Small intestine (tissue), 16 donors: ENCODE measurements at places on chromosomes 7 and 10.
A peak's percentile ranks its signal among the peaks of the same experiment; 100 is the strongest.

GRCh38 chr10:48667960-48668590 is 16.6 kb upstream of the WDFY4 start:
- H3K27me3 ChIP-seq = no peaks in the 10 kb centered on the region
- no peaks in the 10 kb centered on the region for H3K4me1 ChIP-seq
- H3K4me3 ChIP-seq = no peak overlapping the region
- H3K27ac ChIP-seq = peak overlapping the region; percentile 8
- no peaks in the 10 kb centered on the region for H3K36me3 ChIP-seq
- DNase-seq = no peak

DNA sequence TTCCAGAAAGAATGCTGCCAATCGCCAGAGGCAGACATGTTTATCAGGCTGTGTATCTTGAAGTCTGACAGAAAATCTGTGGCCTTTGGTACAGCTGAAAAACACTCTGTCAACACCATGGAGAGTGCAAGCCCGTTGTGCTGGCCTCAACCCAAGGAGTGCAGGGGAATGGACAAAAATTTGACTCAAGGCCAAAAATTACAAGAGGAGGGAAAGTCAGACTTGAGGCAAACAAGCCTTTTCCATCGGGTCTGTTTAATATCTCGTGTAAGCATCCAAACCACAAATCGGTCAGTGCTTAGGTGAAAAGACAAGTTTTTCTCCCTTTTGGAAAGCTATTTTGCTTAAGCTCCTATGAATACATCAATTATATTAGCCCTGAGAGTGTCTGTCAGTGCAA is 305.3 kb upstream of the NFE2L3 start:
- no peak for DNase-seq
- no peaks in the 10 kb centered on the region for H3K4me1 ChIP-seq
- H3K27ac ChIP-seq = peak overlapping the region; percentile 55
- no peaks in the 10 kb centered on the region for H3K36me3 ChIP-seq

DNA sequence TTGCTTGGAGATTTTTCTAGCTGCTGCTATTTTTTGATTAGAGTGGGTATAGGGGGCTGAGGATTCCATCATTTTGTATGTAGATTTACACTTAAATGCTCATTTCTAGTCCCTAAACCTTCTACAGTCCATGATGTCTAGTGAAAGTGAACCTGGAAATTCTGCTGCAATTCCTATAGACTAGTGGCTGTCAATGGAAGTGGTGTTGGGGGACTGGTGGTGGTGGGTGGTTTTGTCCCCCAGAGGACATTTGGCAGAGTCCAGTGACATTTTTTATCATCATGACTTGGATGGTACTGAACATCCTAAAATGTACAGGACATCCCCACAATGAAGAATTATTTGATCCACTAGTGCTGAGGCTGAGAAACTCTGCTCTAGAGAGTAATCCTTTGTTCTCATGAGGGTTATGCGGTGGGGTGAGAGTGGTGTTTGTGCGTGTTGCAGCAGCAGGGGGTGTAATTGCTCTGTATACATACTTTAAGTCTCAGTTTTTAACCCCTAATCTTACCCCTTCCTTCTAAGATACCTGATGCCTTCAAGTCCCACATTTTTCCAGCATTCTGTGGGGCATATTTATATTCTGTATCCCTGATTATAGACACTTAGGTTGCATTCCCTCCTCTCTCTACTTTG is 35.0 kb downstream of the KIF11 start:
- H3K4me1 ChIP-seq = no peaks in the 10 kb centered on the region
- H3K27me3 ChIP-seq = no peaks in the 10 kb centered on the region
- no peak overlapping the region for H3K27ac ChIP-seq
- DNase-seq = no peak

DNA sequence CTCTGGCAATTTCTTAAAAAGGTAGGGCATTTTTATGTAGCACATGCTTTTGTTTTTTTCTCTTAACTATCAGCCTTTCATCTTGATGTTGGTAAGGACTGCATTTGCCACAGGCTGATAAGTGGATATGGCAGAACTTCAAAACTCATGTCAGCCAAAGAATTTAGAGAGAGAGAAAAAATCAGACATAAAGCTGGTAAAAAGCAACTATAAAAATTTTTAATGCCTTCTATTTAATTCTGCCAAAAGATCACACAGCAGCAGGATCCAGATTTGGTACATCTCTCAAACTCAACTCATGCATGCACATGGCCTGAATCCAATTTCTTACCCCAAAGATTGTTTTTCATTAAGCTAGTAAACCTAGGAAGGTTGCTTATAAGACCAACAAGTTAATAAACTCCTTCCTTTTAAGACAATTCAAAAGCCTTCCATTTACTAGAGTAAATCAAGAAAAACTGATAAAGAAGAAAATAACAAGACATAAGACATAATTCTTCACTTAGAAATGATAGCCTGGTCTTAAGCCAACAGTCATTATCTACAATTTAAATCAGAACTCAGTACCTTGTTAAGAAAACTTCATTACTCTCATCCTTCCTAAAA is 69.3 kb downstream of the GLI3 start:
- no peaks in the 10 kb centered on the region for H3K36me3 ChIP-seq
- no peak overlapping the region for H3K4me3 ChIP-seq
- no peaks in the 10 kb centered on the region for H3K27me3 ChIP-seq
- H3K27ac ChIP-seq = no peak overlapping the region
- no peaks in the 10 kb centered on the region for H3K4me1 ChIP-seq
- no peak for DNase-seq

GRCh38 chr10:86863484-86863842 is 94.0 kb downstream of the MMRN2 start:
- H3K4me3 ChIP-seq = no peak overlapping the region
- H3K36me3 ChIP-seq = no peaks in the 10 kb centered on the region
- DNase-seq = no peak
- H3K4me1 ChIP-seq = no peaks in the 10 kb centered on the region
- no peaks in the 10 kb centered on the region for H3K27me3 ChIP-seq
- H3K27ac ChIP-seq = no peak overlapping the region

DNA sequence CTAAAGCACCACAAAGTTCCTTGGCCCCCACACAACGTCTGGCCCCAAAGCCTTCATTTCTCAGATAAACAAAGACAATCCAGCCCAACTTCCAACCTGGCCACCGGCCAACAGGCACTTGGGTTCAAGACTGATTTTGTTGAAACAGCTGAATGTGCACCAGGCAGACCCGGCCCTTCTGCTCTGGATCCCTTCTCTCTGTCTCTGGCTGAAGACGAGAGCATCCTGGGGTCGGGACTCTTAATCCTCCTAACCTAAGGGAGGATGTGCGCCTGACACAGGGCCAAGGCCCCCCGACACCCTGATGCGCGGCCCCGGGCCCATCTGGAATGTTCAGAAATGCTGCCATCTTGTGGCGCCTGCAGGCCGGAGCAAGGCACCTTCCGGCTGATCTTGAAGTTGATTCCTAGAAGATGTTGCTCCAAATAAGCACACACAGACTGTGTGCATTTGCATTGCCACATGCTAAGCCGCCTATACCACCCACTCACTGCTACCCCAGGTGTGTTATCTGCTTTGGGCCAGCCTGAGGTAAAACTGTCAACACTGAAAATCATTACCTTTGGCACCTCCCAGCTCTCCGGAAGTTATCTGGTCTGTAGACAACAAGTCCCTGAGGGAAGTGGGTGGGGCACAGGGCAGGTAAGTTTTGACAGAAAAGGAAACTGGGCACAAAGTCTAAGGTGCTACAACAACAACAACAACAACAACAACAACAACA is 98.4 kb upstream of the HABP2 start:
- H3K36me3 ChIP-seq = no peaks in the 10 kb centered on the region
- peak; percentile 55 for DNase-seq
- H3K27me3 ChIP-seq = no peaks in the 10 kb centered on the region
- H3K4me1 ChIP-seq = no peaks in the 10 kb centered on the region

DNA sequence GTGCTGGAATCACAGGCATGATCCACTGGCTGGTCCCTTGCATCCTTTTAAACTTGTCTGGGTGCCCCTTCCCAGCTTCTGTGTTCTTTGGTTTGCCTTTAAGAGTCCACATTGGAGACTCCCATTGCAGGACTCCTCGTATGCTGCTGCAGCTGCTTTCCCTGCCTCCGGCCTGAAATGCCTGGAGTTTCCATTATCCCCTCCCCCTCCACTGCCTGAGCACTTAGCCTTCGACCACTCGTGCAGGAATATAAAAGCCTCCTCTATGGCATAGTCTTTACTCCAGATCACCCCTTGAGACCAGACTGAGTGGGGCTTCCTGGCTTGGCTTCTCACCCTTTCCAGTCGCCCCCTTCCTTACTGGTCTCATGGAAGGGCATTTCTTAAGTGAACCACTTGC is 80.2 kb downstream of the RHOBTB1 start:
- no peak overlapping the region for H3K4me3 ChIP-seq
- no peaks in the 10 kb centered on the region for H3K4me1 ChIP-seq
- H3K27me3 ChIP-seq = no peaks in the 10 kb centered on the region
- no peak for DNase-seq

DNA sequence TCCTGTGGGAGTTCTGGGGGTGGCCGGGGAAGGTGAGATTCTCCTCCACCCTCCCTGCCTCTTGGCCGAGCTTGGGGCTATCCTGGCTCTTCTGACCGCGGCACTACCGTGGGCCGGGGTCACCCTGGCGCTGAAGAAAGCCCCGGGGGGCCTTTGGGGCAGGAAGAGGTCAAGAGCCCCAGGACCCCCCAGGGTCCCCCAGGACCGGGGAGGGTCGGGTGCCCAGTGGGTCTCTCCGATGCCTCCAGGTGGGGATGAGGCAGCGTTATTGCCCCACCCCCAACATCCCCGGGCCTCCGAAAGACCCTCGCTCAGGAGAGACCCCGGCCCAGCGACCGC is 439 bp upstream of the KNDC1 start:
- H3K4me1 ChIP-seq = no peaks in the 10 kb centered on the region
- H3K4me3 ChIP-seq = peak overlapping the region; percentile 37
- H3K27ac ChIP-seq = peak overlapping the region; percentile 97
- no peaks in the 10 kb centered on the region for H3K36me3 ChIP-seq
- DNase-seq = no peak

DNA sequence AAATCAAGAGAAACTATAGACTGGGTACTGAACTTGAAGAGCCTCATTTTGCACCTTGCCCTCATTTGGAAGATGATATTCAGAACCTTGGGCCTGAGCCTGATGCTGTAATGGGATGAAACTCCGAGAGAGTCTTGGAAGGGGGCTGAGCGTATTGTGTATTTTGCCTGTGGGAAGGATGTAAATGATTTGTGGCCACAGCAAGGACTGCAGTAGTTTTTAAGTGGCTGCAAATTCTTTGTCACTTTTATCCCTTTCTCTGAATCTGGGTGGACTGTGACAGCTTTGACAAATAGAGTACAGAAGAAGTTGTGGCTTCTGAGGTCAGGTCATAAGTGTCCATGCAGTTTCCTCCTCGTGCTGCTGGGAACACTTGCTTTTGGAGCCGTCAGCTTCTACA is 221.2 kb downstream of the ADRA2A start:
- H3K27ac ChIP-seq = no peak overlapping the region
- no peaks in the 10 kb centered on the region for H3K4me1 ChIP-seq
- no peak for DNase-seq
- no peak overlapping the region for H3K4me3 ChIP-seq
- no peaks in the 10 kb centered on the region for H3K36me3 ChIP-seq

DNA sequence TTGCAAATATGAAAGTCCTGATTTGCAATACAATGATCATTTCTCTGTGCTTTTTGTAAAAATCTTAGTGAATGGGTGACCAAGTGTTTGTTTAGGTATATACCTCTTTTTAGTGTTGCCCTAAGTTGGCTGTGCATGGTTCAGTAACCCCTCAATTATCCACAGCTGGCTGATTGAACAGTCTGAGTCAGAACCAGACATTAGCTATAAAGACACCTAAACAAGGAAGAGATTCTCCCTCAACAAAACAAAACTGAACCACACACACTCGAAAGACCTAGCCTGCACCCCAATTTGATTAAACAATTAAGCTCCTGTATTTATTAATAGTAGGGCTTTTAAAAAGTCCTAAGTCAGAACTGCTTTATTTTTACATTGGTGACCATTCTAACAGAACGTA is 2.8 kb downstream of the RSBN1L start:
- peaks cover 2% of the 10 kb centered on the region for H3K4me1 ChIP-seq
- H3K4me3 ChIP-seq = no peak overlapping the region
- H3K27ac ChIP-seq = no peak overlapping the region
- H3K27me3 ChIP-seq = no peaks in the 10 kb centered on the region

GRCh38 chr10:7423521-7423920 is 12.7 kb upstream of the SFMBT2 start:
- H3K27me3 ChIP-seq = no peaks in the 10 kb centered on the region
- H3K27ac ChIP-seq = no peak overlapping the region
- no peak for DNase-seq
- no peaks in the 10 kb centered on the region for H3K4me1 ChIP-seq
- no peak overlapping the region for H3K4me3 ChIP-seq

DNA sequence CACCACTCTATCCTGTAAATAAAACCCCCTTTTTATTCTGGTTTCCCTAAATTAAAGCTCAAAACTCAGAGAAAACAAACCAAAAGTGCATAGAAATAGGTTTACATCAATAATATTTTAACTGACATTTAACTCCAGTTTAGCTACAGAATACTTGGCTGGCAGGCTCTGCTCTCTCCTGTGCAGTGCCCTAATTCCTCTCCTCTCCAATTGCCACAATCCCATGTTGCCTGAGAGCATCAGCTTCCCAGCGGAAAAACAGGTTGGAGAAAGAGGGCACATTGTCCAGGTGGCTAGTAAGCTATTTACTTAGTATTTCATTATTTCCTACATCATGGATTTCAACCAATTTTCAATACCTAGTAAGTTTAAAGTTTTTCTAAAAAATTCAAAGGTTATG is 8.7 kb downstream of the SEMA3E start:
- H3K36me3 ChIP-seq = no peaks in the 10 kb centered on the region
- H3K27ac ChIP-seq = no peak overlapping the region
- no peak overlapping the region for H3K4me3 ChIP-seq
- H3K27me3 ChIP-seq = no peaks in the 10 kb centered on the region
- H3K4me1 ChIP-seq = no peaks in the 10 kb centered on the region
